ENCODE measurements at places on chromosomes 4 and X. TPM values are rescaled to one million over a fixed set of nuclear protein-coding genes. Genes with fewer than 3 reads are reported as not detected.
A peak's percentile ranks its signal among the peaks of the same experiment; 100 is the strongest.

- no peaks in the 10 kb centered on the region for H3K4me1 ChIP-seq
- DNase-seq: no peak
- no peak overlapping the region for H3K27ac ChIP-seq
- H3K27me3 ChIP-seq: peaks cover 13% of the 10 kb centered on the region
- H3K36me3 ChIP-seq: no peaks in the 10 kb centered on the region
Measured at GRCh38 chrX:23332888-23333821, 1.5 kb upstream of the PTCHD1 start.

GRCh38 chr4:184891816-184892397 is 66.1 kb upstream of the ACSL1 start:
- H3K36me3 ChIP-seq: no peaks in the 10 kb centered on the region
- 0 out of 2 replicates have a peak, but pooled peaks cover 5% of the 10 kb centered on the region for H3K27me3 ChIP-seq
- H3K4me1 ChIP-seq: no peaks in the 10 kb centered on the region
- H3K27ac ChIP-seq: no peak overlapping the region
- no peak overlapping the region for H3K4me3 ChIP-seq

DNA sequence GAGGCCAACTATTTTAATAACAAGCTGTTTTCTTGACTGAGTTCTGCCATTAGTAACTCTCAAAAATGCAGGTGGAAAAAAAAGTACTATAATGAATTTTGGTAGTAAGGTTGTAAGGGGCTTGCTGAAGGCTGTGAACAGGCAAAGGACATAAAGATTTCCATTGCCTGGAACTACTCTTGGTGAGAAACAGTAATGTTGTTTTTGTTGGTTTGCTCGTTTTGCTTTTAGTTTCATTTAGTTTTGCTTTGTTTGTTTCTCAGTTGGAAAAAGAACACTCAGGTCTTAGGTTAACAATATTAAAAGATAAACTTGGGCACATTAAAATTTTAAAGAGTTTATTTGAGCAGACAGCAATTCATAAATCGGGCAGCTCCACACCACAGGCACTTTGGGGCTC is 824.5 kb upstream of the HTR2C start:
- no peaks in the 10 kb centered on the region for H3K27me3 ChIP-seq
- DNase-seq: no peak
- no peak overlapping the region for H3K4me3 ChIP-seq
- no peaks in the 10 kb centered on the region for H3K4me1 ChIP-seq

DNA sequence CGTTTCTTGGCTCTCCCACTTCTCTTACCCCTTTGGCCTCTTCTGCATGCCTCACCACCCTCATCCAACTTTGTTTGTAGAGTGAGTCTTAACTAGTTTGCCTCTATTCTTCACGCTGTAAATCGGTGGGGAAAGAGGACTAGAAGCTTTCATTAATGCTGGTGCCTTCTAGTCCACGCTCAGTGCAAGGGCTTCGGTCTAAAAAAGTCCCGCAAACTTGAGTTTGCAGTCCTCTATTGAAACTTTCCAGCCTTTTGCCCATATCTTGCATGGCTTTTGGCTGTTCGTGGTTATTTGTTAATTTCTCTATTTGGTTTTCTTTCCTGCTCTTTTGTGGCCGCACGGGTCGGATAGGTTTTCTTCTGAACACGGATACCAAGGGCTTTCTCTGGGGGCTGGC is 868 bp downstream of the DACH2 start:
- H3K4me3 ChIP-seq: no peak overlapping the region
- H3K27ac ChIP-seq: no peak overlapping the region
- no peaks in the 10 kb centered on the region for H3K4me1 ChIP-seq
- H3K36me3 ChIP-seq: no peaks in the 10 kb centered on the region
- H3K27me3 ChIP-seq: no peaks in the 10 kb centered on the region

DNA sequence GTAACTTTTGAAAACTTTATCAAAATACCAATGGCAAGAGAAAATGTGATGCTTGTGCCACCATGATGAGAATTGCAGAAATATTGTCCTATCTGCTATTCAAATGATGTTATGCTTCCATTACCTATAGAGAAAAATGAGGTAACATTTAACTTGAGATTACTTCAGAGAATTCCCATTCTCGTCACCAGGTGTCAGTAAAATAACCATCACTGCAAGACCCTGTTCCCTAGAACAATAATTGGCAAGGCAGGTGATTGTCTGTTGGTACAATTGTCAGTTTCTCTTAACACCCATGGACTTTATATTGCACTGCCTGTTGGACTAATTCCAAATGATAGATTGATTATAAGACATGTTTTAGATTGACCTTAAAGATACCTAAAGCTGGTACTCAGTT is 179.9 kb downstream of the GABRG1 start:
- no peaks in the 10 kb centered on the region for H3K36me3 ChIP-seq
- no peak overlapping the region for H3K4me3 ChIP-seq
- no peaks in the 10 kb centered on the region for H3K27me3 ChIP-seq
- H3K4me1 ChIP-seq: no peaks in the 10 kb centered on the region
- H3K27ac ChIP-seq: no peak overlapping the region

DNA sequence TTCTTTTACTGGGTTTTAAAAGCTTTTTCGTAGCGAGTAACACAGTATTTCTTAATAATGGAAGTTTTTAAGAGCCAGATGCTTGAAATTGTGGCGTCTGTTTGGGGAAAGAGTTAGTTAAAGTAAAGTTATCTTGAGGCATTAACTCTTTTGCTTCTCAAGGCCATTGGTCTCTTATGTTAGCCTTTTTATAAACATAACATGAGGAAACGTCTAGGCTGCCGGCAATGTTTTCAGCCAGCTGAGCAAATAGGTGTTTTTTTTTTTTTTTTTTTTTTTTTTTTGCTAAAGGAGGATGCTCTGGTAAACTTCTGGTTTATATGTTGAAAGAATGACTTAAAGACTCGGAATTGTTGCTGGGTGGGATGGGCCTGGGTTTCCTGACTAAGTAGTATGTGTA is 51.1 kb upstream of the RBMX start:
- no peak overlapping the region for H3K27ac ChIP-seq
- no peaks in the 10 kb centered on the region for H3K4me1 ChIP-seq
- H3K4me3 ChIP-seq: no peak overlapping the region
- no peak for DNase-seq
- no peaks in the 10 kb centered on the region for H3K36me3 ChIP-seq

GRCh38 chr4:53967986-53968385 is 96.4 kb downstream of the CHIC2 start:
- no peak overlapping the region for H3K4me3 ChIP-seq
- peak; percentile 52 for DNase-seq
- no peaks in the 10 kb centered on the region for H3K27me3 ChIP-seq
- no peaks in the 10 kb centered on the region for H3K36me3 ChIP-seq

- DNase-seq: peak; percentile 17
- H3K27me3 ChIP-seq: no peaks in the 10 kb centered on the region
Measured at GRCh38 chr4:168097161-168097560, 4.8 kb downstream of the ANXA10 start.

- no peak overlapping the region for H3K4me3 ChIP-seq
- H3K4me1 ChIP-seq: peaks cover 9% of the 10 kb centered on the region
- H3K27me3 ChIP-seq: no peaks in the 10 kb centered on the region
- no peak for DNase-seq
- no peak overlapping the region for H3K27ac ChIP-seq
Measured at GRCh38 chr4:3197366-3198105, 51.4 kb upstream of the MSANTD1 start.

DNA sequence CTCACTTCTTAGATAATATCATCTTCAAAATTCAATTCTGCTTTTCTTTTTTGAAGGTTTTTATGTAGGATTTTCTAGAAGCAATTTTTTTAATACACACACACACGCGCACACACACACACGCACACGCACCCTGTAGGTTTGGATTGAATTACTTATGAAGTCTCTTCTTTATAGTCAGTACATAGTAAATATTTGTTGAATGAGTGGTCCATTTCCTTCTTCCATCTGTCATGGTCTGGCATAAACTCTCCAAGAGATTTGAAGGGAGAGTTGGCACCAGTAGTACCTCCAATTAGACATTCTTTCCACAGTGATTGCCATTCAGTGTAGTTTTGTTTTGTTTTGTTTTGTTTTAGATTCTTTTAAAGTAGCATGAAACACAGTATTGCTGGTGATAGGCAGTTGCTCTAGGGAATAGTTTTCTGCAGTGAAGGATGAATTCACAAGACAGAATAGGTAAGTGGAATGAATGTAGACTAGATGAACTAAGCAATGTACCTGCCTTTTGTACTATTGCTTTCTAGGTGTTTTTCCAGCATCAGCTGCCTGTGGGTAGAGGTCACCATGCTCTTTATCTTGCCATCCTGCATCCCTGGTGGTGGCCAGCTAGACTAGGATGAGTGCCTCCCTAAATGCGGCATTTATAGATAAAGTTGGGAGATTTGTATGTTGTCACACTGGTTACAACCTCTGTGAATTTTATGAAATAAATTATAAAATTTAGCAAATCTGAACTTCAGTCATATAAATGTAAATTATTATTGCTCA is 20.5 kb downstream of the PDLIM5 start:
- H3K4me3 ChIP-seq: no peak overlapping the region
- peak overlapping the region; percentile 55 for H3K27ac ChIP-seq
- no peaks in the 10 kb centered on the region for H3K36me3 ChIP-seq
- peak; percentile 90 for DNase-seq
- no peaks in the 10 kb centered on the region for H3K27me3 ChIP-seq

DNA sequence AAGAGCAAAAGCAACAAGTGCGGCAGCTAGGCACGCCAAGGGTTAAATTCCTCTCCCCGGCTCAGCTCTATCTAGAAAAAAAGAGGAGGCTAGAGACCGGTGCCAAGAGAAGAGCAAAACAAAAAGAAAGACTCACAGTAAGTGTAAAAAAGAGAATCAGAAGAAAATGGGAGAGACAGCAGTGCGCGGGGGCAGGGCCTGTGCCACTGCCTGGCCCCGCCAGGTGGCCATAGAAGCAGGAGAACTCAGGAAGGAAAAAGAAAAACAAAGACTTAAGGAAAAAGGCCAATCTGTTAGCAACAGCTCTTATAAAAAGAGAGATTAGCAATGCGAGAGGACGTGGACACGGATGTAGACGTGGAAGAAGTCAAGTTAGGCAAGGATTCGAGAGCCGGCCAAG is 3.2 kb downstream of the ACOX3 start:
- H3K27ac ChIP-seq: no peak overlapping the region
- no peaks in the 10 kb centered on the region for H3K36me3 ChIP-seq
- no peak overlapping the region for H3K4me3 ChIP-seq
- no peak for DNase-seq
- peaks cover 17% of the 10 kb centered on the region for H3K4me1 ChIP-seq

GRCh38 chrX:29297171-29297800 is 710.0 kb downstream of the IL1RAPL1 start:
- no peak for DNase-seq
- H3K4me1 ChIP-seq: no peaks in the 10 kb centered on the region
- H3K27me3 ChIP-seq: no peaks in the 10 kb centered on the region
- H3K27ac ChIP-seq: no peak overlapping the region
- no peak overlapping the region for H3K4me3 ChIP-seq

- DNase-seq: peak; percentile 38
- no peaks in the 10 kb centered on the region for H3K4me1 ChIP-seq
- no peak overlapping the region for H3K27ac ChIP-seq
- peaks cover 15% of the 10 kb centered on the region for H3K27me3 ChIP-seq
- no peaks in the 10 kb centered on the region for H3K36me3 ChIP-seq
- no peak overlapping the region for H3K4me3 ChIP-seq
Measured at GRCh38 chr4:4225915-4226605, 669 bp downstream of the OTOP1 start.

GRCh38 chr4:187016101-187016500 is 292.4 kb upstream of the FAT1 start:
- no peak for DNase-seq
- H3K4me1 ChIP-seq: no peaks in the 10 kb centered on the region
- H3K4me3 ChIP-seq: no peak overlapping the region
- no peak overlapping the region for H3K27ac ChIP-seq

DNA sequence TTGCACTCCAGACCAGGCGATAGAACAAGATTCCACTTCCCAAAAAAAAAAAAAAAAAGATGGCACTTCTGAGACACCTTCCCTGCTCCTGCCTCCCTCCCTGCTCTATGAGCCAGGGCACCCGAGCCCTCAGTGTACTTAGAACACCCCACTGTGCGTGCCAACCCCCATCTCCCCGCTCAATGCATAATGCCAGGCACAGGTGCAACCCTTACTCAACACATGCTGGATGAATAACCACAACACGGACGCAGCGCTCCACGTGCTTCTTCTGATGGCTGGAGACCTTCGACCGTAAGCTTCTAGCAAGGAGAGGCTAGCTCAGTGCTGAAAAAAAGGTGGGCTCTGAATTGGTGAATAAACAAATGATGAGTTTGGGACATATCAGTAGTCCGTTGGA is 19.9 kb upstream of the IRAK1 start:
- H3K27ac ChIP-seq: peak overlapping the region; percentile 93
- H3K4me3 ChIP-seq: peak overlapping the region; percentile 29
- H3K27me3 ChIP-seq: no peaks in the 10 kb centered on the region
- H3K4me1 ChIP-seq: peaks cover 49% of the 10 kb centered on the region
- H3K36me3 ChIP-seq: no peaks in the 10 kb centered on the region

GRCh38 chr4:31045724-31046318 is 325.7 kb downstream of the PCDH7 start:
- H3K4me1 ChIP-seq: no peaks in the 10 kb centered on the region
- H3K27ac ChIP-seq: no peak overlapping the region
- peak; percentile 1 for DNase-seq
- no peaks in the 10 kb centered on the region for H3K27me3 ChIP-seq

- H3K36me3 ChIP-seq: no peaks in the 10 kb centered on the region
- H3K4me3 ChIP-seq: no peak overlapping the region
- no peak overlapping the region for H3K27ac ChIP-seq
- no peaks in the 10 kb centered on the region for H3K4me1 ChIP-seq
- no peak for DNase-seq
- no peaks in the 10 kb centered on the region for H3K27me3 ChIP-seq
Measured at GRCh38 chr4:52873191-52873590, 11.1 kb downstream of the RASL11B start.

- no peak overlapping the region for H3K4me3 ChIP-seq
- H3K4me1 ChIP-seq: no peaks in the 10 kb centered on the region
- H3K27me3 ChIP-seq: no peaks in the 10 kb centered on the region
- DNase-seq: peak; percentile 23
- no peak overlapping the region for H3K27ac ChIP-seq
Measured at GRCh38 chrX:42797651-42798269, 19.8 kb upstream of the PPP1R2C start.

DNA sequence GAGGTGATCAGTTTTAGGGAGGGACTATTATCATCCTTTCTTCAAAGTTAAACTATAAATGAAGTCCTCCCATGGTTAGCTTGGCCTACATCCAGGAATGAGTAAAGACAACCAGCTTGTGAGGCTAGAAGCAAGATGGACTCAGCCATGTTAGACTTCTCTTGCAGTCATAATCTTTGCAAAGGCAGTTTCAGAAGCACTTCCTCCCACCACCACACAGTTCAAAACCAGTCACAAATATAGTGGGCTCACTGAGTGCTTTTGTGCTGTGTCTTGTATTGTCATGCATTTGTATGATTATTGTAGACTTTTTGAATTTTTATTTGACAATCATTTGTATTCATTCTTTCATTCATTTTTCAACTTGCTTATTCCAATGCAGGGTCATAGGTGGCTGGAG is 204.5 kb downstream of the ZNF674 start:
- H3K4me3 ChIP-seq: no peak overlapping the region
- DNase-seq: no peak
- H3K4me1 ChIP-seq: no peaks in the 10 kb centered on the region
- no peak overlapping the region for H3K27ac ChIP-seq
- H3K36me3 ChIP-seq: no peaks in the 10 kb centered on the region

Gene MAGEA6
- total RNA-seq: not detected

Gene AKAP4
- not detected for total RNA-seq

Gene FAM9C
- total RNA-seq: not detected

Gene SORBS2
- total RNA-seq: 0.32 TPM
